ENCODE measurements at places on chromosomes 3 and 15.

DNA sequence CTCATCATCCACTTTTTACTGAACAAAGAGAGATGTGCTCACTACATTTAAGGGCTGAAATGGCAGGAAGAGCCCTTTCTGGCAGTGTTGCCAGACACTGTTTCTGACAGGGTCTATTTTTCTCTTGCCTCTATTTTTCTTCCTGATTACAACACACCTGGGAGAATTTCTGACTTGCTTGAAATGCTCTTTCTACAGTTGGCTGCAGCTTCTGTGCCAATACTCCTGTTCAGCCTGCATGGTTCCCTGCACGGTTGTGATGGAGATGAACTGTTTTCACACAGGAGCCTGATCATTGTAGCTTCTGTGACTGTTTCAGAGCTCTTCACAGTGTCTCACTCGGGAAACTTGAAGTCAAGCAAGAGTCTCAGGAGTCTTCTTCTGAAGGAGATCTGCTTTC lies 83.0 kb upstream of the DLG1 start:
- DNase-seq = no peak

GRCh38 chr3:172787746-172788145 lies 37.2 kb downstream of the ECT2 start:
- DNase-seq = no peak

- DNase-seq = peak; percentile 7
These were observed 246.8 kb upstream of the TOPAZ1 start for GRCh38 chr3:43994657-43995546.

- no peak for DNase-seq
These were observed 271.5 kb upstream of the DCBLD2 start for GRCh38 chr3:99172736-99173657.

- DNase-seq = no peak
These were observed 72.3 kb downstream of the NMD3 start for GRCh38 chr3:161293381-161293780.

GRCh38 chr15:69755551-69756310 lies 303.1 kb downstream of the RPLP1 start:
- peak; percentile 63 for DNase-seq

DNA sequence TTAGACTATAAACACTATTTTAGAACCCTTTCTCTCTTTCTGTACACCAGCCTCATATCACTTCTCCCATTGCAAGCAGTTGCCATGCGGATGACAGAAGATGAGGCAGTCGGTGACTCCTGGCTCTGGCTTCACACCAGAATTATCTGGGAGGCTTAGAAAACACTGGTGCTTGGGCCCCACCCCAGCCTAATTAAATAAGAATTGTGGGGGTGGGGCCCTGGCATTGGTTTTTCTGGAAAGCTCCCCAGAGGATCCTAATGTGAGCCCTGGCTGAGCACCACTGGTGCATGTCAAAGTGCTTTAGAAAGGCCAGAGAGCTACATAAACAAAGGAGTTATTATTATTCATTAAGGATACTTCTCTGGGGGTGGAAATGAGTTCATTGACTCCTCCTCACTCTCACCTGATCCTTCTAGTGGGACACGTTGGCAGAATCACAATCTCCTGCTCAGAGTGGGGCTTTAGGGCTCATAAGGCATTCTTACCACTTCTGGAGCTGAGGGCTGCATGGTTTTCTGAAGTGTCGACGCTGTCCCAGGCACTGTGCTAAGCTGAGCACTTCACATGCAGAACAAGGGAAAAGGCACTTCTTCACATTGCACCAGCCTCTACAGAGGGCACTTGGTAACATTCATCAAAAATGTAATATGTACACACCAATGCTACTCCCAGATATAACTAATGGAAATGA lies 188.5 kb upstream of the TLE3 start:
- DNase-seq = no peak

GRCh38 chr3:185207931-185208746 lies 45.7 kb downstream of the EHHADH start:
- no peak for DNase-seq

DNA sequence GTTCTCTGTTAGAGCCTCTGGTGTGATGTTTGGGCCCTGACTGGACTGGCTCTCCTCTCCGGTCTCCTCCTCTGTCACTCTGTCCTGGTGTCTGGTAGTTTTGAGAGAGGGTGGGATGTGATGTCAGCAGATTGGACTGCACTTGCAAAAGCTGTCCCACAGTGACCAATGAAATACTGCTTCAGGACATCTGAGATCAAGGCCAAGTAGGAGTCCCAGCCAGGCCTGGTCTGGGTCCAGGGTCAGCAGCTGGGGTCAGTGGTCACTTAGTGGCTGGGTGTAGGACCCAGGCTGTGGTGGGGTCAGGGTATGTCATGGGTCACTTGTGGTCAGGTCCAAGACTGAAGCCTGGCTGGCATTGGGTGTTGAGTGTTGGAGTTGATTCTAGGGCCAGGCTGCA lies 20.9 kb downstream of the ALDH1L1 start:
- DNase-seq = no peak

- no peak for DNase-seq
These were observed 90.7 kb upstream of the FNDC3B start for GRCh38 chr3:171948674-171949073.

DNA sequence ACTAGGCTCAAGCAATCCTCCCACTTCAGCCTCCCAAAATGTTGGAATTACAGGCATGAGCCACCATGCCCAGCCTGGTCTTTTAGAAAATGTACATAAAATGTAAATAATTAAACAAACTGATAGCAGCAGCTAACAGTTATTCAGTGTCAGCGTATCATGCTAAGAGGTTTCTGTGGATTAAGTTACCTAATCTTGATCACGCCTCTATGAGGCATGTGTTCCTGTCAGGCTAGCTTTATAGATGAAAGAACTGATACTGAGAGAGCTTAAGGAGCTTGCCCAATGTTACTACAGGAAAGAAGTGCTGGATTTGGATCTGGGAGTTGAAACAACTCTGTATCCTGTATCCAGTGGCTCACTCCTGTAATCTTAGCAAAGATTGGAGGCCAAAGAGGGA lies 11.2 kb upstream of the MST1R start:
- no peak for DNase-seq

DNA sequence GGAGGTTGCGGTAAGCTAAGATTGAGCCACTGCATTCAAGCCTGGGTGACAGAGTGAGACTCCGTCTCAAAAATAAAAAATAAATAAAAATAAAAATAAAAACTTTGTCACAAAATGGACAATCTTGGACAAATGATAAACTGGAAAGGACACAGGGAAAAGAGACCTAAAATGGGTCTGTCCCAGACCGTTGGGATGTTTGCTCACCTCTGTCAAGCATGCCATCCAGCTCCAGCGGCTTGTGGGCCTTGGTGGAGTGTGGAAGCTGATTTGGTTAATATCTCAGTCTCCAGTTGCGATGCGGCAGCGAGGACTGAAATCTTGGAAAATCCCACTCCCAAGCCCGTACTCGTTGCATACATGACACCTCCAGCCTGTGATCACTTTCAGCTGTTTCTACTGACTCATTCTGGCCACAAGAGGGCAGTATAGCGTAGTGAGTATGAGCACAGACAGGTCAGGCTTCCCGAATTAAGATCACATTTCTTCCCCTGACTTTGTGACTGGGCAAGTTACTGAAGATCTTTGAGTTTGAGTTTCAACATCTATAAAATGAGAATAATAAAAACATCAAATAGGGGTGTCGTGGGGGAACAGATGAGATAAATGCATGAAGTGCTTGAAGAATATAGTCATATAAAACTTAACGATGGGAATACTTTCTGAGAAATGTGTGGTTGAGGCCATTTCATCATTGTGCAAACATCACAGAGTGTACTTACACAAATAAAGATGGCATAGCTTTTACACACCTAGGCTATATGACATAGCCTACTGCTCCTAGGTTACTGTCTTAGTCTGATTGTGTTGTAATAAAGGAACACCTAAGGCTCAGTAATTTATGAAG lies 19.6 kb upstream of the MOBP start:
- no peak for DNase-seq

GRCh38 chr3:21330293-21330692 lies 420.7 kb downstream of the ZNF385D start:
- no peak for DNase-seq

DNA sequence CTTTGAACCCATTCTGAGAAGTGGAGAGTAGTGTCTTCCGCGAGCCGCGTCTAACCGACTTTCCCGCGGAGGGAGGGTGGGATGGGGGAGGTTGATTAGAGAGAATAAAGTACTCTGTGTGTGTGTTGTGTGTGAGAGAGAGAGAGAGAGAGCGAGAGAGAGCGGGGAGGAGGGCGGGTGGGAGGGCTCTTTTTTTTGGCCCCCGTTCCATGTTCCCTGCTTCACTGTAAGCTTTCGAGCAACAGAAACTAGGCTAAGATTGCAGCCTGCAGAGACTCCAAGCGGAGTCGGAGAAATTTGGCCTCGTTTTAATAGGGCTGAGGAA lies 1.6 kb upstream of the MEIS2 start:
- DNase-seq = no peak

DNA sequence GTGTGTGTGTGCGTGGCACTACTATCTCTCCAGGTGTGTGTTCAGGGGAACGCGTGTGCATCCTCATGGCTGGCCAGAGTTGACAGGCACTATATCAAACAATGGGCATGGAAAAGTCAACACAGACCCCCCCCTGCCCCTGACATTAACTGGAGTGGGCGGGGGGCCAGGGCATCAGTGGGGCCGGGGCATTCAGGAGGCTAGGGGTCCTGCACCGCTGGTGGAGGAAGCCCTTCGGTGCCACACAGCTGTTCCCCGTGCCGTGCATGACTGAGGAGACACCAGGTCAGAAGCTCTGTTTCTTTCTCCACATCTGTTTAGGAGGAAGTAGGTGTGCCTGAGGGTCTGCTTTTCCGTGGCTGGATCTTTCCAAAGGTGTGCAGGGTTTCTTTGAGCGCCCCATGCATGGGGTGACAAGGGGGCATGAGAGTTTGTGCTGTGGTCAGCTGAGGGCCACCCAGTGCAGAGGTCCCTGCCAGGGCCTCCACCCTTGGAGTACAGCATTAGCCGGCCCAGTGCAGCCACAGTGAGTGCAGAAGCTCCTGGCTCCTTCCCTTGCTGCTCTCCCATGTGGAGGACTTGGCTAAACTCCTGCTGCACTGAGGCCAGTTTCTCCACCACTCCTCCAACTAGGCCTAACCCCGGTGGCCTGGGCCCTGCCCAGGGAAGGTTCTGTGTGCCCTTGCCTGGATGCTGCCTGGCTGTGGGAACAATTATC lies 7.5 kb downstream of the C3orf22 start:
- no peak for DNase-seq

GRCh38 chr3:9192248-9193025 lies 57.0 kb downstream of the SRGAP3 start:
- DNase-seq = no peak

DNA sequence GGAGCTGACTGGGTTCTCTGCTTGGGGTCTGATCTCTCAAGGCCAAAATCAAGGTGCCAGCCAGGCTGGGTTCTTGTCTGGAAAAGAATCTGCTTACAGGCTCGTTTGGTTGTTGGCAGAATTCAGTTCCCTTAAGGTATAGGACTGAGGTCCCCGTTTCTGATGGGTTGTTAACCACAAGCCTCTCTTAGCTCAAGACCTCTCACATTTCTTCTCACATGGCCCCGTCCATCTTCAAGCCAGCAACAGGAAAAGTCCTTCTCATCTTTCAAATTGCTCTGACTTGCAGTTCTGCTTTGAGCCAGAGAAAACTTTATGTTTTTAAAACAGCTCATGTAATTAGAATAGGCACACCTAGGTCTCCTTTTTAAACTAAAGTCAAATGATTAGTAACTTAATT lies 20.4 kb downstream of the UACA start:
- no peak for DNase-seq

DNA sequence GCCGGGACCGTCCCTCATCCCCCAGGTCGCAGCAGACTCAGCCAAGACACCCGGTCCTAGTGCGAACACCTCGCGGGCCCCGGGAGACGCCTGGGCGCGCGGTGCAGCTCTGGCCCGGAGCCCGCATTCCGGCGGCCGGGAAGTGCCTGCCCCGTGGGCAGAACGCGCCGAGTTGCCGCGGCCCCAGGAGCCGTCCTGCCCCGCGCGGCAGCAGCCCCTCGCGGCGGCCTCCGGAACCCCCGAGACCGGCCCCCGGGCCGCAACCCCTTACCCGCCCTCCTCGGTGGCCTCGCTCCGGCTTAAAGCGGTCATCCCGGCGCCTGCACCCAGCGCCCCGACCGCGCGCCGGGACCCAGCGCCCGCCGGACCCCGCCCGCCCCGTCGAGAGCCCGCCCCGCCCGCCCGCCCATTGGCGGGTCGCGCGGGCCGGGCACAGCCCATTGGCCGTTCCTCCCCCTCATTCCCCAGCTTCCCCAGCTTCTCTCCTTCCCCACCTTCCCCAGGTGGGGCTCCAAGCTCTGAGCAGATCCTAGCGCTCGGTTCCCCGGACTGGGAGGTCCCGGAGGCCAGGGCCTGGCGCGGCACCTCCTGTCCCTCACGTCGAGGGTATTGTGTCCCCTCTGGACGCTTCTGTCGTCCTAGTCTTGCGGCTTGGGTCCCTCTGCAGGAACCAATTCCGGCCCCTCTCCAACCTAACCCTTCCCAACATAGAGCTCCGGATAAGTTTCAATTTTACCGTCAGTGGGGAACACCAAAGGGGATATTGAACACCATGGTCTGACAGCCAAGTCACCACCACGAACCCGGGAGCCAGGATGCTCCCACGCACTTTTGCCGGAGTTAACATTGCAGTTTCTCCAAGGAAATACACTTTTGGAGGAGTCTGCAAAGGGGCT lies at the start of gene GRAMD2A:
Gene GRAMD2A, minus strand, starts transcription at position 328 of the 896 bp plus-strand sequence.
- no peak for DNase-seq

DNA sequence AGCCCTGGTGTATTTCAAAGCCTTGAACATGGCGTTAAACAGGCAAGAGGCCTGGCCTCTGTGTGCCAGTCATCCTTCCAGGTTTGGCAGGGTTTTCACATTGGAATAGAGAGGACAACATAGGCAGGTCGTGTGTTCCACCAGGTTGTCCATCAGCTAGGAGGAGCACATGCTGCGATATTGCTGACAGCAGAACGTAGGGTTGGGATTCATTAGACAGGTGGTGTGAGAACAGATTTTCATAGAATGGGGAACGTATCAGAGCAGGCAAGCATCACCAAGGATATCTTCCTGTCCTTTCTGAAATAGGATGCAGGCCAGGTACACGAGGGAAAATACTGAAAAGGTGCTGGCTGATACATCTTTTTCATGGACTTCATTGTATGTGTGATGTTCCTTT lies 26.4 kb downstream of the MINAR1 start:
- no peak for DNase-seq

DNA sequence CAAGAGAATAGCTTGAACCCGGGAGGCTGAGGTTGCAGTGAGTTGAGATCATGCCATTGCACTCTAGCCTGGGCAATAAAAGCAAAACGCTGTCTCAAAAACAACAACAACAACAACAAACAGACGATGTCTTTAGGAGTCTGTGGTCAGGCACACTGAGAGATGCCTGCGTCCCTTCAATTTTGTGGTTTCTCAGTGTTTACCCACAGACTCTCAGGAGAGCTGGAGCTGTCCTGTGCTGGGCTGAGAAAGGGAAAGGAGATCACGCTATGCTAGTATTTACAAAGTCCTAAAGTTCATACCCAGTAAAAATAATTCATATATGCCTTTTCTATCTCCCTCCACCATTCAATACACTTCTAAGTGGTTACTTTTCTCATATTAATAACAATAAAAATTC lies 6.3 kb downstream of the LAMP3 start:
- no peak for DNase-seq

- DNase-seq = no peak
These were observed 27.5 kb downstream of the RARB start for GRCh38 chr3:25455441-25456132.
